ENCODE measurements at places on chromosomes 7 and 10.
A peak's percentile ranks its signal among the peaks of the same experiment; 100 is the strongest.

- no peak for DNase-seq
These were observed 109.7 kb downstream of the NT5C2 start for GRCh38 chr10:103083266-103083976.

GRCh38 chr10:29533696-29534285 lies 101.0 kb downstream of the SVIL start:
- no peak for DNase-seq

- no peak for DNase-seq
These were observed 250.5 kb downstream of the SORCS1 start for GRCh38 chr10:106914016-106914415.

GRCh38 chr7:66698652-66699205 lies 41.8 kb upstream of the RABGEF1 start:
- DNase-seq = no peak

GRCh38 chr10:1003884-1004670 lies 15.8 kb downstream of the GTPBP4 start:
- DNase-seq = peak; percentile 31

DNA sequence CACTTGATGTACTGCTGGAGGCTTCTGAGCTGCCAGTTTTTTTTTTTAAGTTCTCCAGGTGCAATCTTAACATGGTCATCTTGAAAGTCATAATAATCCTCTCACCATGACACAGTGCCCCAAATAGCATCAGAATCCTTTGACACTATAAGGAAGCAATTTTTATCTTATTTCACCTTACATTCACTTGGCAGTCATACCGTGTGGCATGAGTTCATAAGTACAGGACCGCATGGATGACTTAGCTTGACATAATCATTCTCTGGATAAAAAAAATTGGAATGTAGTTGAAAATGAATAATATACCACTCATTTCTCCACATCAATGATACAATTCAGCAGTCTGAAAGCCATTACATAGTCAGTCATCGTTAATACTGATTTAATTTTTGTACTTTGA lies 25.6 kb upstream of the TMEM196 start:
- no peak for DNase-seq

DNA sequence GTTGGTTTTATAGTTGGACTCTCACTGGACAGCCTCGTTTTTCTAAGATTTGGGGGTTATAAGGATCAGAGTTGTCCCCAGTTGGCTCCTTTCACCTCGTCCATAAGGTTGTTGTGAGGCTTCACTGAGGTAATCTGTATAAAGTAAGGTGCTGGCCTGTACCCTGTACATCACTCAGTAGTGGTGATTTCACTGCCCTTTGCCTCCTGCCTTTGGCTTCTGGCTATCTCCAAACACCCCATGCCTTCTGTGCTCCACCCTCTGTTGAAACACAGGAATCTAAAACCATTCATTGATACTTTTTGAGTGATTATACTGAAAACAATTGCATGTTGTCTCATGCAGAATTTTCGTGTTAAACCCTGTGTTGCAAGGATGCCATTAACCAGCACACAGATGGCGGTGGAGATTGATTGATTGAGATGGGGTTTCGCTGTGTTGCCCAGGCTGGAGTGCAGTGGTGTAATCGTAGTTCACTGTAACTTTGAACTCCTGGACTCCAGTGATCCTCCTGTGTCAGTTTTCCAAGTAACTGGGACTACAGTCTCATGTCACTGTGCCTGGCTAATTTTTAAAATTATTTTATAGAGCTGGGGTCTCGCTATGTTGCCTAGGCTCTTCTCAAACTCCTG lies 55.0 kb downstream of the KAT6B start:
- DNase-seq = no peak

DNA sequence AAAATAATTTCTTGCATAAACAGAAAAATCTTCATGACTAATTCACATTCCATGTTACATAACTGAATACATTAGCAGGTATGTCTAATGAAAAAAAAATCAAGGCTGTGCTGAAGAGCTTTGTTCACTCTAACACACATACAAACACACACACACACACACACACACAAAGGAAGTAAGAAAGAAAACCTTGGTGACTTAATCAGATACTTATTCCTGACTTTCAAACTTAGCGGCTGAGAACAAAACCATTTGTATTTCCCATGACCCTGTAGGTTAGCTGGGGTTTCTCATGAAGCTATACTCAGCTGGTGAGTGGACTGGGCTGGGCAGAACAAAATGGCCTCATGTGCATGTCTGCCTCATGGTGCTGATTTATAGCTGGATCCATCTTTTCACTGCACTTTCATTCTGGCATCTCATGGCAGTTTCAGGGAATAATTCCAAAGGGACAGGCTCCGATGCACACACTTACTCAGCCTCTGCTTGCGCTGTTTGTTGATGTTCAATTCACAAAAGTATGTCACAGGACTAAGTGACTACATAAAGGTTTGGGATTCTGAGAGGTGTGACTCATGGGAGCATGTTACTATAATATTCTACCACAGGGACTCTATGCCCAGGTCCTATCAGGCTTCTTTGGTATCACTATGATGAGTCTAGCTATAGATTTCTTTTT lies 161.2 kb downstream of the PCLO start:
- no peak for DNase-seq

DNA sequence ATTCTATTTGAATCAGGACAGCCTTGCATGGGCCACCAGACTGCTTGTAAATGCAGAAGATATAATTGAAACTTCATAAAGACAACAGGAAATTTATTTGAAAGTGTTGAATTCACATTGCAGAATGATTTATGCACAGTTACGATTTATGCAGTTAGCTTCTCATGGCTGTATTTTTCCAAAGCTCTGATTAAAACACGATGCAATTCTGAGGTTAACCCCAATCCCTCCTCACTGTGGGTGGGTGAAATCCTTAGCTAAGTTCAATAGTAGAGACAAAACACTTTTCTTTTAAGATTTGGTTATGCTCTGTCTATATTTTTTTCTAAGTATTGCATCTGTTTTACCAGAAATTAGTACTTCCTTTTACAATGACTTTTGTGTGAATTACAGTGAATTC lies 728.8 kb upstream of the IGFBP3 start:
- DNase-seq = no peak
